ENCODE measurements at places on chromosomes 3 and 15. TPM values are rescaled to one million over a fixed set of nuclear protein-coding genes. Genes with fewer than 3 reads are reported as not detected.

SPSB4 gene
- 0.08 TPM for total RNA-seq

PAQR5 gene
- total RNA-seq, result 2.3 TPM

AVEN gene
- 13.6 TPM for total RNA-seq

PEX5L gene
- 0.21 TPM for total RNA-seq

DPPA2 gene
- total RNA-seq, result not detected

TNFAIP8L3 gene
- total RNA-seq, result not detected

SV2B gene
- total RNA-seq, result 0.18 TPM

GTPBP8 gene
- total RNA-seq, result 19.9 TPM
